Ascending aorta (tissue), 2 donors: ENCODE measurements at places on chromosomes 4 and X.

GRCh38 chr4:185394568-185395237 is 1.0 kb downstream of the LRP2BP start:
- peak overlapping the region; percentile 100 for H3K27ac ChIP-seq
- H3K4me1 ChIP-seq = peaks cover 13% of the 10 kb centered on the region
- no peak for DNase-seq

GRCh38 chr4:34280131-34280530 is 1964.2 kb downstream of the ARAP2 start:
- no peak for DNase-seq
- H3K27ac ChIP-seq = no peak overlapping the region
- H3K27me3 ChIP-seq = no peaks in the 10 kb centered on the region
- H3K4me1 ChIP-seq = no peaks in the 10 kb centered on the region

GRCh38 chrX:30283456-30284200 is 25.6 kb downstream of the NR0B1 start:
- no peak overlapping the region for H3K27ac ChIP-seq
- H3K4me3 ChIP-seq = no peak overlapping the region
- DNase-seq = no peak
- no peaks in the 10 kb centered on the region for H3K27me3 ChIP-seq
- no peaks in the 10 kb centered on the region for H3K4me1 ChIP-seq
- H3K36me3 ChIP-seq = no peaks in the 10 kb centered on the region

DNA sequence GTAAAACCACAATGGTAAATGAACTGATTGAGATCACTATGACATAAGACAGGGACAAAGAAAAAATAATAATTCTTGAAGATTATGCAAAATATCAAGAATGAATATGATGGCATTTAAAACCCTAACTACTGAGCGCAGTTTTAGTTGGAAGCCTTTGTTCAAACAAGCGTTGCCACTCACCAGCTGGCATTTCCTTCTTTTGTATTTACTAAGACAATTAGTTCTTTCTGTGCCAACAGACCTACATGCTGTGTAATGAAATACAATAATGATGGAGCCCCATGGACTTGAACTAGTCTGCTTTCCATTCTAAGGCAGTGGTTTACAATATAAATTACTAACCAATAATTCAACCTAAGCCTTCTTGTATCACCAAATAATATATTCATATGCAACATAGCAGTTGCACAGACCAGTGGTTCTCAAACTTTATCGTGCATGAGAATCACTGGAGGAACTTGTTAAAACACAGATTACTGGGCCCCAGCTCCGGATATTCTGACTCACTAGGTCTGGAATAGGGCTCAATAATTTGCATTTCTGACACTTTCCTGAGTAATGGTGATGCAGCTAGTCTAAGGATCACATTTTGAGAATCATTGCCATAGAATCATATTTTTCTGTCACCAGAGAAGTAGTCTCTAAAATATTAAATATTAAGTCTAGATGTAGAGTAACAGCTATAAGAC is 196.4 kb upstream of the MAGEB18 start:
- H3K4me3 ChIP-seq = no peak overlapping the region
- no peaks in the 10 kb centered on the region for H3K27me3 ChIP-seq
- DNase-seq = no peak
- no peak overlapping the region for H3K27ac ChIP-seq
- no peaks in the 10 kb centered on the region for H3K4me1 ChIP-seq

DNA sequence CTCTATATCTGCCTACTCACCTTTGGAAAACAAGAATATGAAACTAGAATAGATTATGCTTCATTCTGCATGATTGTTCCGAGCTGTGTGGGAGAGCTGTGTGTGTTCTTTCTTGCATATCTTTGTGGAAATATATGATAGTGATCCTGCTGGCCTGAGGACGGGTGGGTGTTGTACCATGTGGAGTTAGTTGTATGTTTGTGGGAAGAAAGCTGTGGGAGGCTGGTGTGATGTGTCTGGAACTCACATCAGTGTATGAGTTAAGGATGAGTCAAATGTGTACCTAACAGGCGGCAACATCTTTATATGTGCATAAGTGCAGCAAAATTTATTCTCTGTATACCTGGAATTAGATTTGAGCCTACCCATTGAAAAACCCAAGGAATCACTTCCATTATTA is 208.1 kb upstream of the ADGRL3 start:
- H3K27me3 ChIP-seq = no peaks in the 10 kb centered on the region
- no peaks in the 10 kb centered on the region for H3K36me3 ChIP-seq
- H3K27ac ChIP-seq = no peak overlapping the region
- no peaks in the 10 kb centered on the region for H3K4me1 ChIP-seq
- DNase-seq = no peak
- H3K4me3 ChIP-seq = no peak overlapping the region
